ENCODE measurements at places on chromosomes 4 and X. TPM values are rescaled to one million over a fixed set of nuclear protein-coding genes. Genes with fewer than 3 reads are reported as not detected.

DNA sequence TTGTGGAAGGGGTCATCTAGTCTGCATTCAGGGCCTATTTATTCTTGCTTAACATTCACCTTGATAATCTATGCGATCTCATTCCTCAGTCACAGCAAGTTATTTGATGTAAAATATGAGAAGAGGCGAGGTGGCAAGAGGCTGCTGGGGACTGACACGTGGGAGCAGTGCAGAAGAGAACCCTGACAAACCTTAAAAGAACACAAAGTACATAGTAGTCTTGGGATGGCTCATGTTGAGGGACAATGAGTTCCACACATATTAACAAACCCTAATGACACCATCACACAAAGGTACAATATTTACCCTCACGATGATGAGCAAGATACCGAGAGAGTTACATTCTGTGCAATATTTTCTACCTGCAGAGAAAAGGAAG lies 57.5 kb downstream of the MAML3 start:
- H3K27ac ChIP-seq, result peak overlapping the region; percentile 61
- no peaks in the 10 kb centered on the region for H3K27me3 ChIP-seq
- no peak overlapping the region for H3K4me3 ChIP-seq
- H3K36me3 ChIP-seq, result no peaks in the 10 kb centered on the region
- H3K4me1 ChIP-seq, result peaks cover 74% of the 10 kb centered on the region

DNA sequence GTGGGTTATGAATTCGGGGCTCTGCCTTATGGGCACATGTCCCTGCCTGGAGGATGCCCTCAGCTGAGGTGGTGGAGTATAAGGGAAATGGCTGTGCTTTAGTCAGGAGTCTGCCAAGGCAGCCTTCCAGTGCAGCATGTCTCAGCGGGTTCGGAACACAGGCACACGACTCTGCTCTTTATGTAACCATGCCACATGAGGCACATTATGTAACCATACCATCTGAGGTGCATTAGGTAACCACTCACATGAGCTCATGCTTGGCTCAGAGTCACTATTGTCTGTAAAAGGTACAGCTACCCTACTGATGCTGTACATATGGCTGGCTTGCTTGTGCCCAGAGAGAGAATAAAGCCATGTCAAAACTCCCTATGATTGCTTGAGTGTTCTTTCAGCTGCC lies 723.6 kb downstream of the TRAM1L1 start:
- no peak overlapping the region for H3K27ac ChIP-seq
- DNase-seq, result no peak
- no peaks in the 10 kb centered on the region for H3K4me1 ChIP-seq
- H3K4me3 ChIP-seq, result no peak overlapping the region
- H3K27me3 ChIP-seq, result no peaks in the 10 kb centered on the region
- no peaks in the 10 kb centered on the region for H3K36me3 ChIP-seq

Gene ING2
- 7.9 TPM for total RNA-seq

- H3K36me3 ChIP-seq, result no peaks in the 10 kb centered on the region
- H3K4me3 ChIP-seq, result no peak overlapping the region
- no peak for DNase-seq
- H3K4me1 ChIP-seq, result peaks cover 57% of the 10 kb centered on the region
- no peaks in the 10 kb centered on the region for H3K27me3 ChIP-seq
Measured at GRCh38 chr4:158801066-158801465, 32.2 kb downstream of the FNIP2 start.

DNA sequence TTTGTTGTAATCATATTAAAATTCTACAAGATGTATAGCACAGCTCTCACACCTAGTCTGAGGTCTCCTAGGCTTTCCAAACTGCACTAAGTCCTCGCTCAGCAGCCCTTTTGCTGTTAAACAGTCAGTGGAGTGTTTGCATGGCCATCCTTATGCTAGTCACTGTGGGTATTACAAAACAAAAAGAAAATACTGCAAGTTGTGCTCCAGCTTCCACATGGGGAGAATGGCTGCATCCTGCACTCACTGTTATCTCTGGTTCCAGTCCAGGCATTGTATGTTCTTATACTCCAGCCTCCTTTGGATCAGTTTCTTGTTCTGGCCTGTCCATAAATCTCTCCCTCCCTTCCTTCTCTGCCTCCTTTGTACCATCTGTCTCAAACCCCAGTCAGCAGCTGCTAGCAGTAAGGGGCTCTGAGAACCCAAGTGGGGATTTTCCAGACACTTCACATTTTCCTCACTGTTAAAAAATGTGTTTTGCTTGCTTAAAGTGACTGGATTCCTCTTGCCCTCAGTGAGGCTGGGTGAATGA lies 38.5 kb upstream of the BMP15 start:
- H3K4me1 ChIP-seq, result no peaks in the 10 kb centered on the region
- no peak for DNase-seq
- no peaks in the 10 kb centered on the region for H3K27me3 ChIP-seq
- no peak overlapping the region for H3K4me3 ChIP-seq
- H3K27ac ChIP-seq, result no peak overlapping the region

Gene CAPN6
- 0.14 TPM for total RNA-seq

GRCh38 chrX:97844161-97844560 lies 960.5 kb downstream of the RPA4 start:
- no peak overlapping the region for H3K4me3 ChIP-seq
- no peaks in the 10 kb centered on the region for H3K36me3 ChIP-seq
- H3K4me1 ChIP-seq, result no peaks in the 10 kb centered on the region
- no peak for DNase-seq
- H3K27me3 ChIP-seq, result no peaks in the 10 kb centered on the region
- no peak overlapping the region for H3K27ac ChIP-seq

Gene SHOX
- total RNA-seq, result not detected

DNA sequence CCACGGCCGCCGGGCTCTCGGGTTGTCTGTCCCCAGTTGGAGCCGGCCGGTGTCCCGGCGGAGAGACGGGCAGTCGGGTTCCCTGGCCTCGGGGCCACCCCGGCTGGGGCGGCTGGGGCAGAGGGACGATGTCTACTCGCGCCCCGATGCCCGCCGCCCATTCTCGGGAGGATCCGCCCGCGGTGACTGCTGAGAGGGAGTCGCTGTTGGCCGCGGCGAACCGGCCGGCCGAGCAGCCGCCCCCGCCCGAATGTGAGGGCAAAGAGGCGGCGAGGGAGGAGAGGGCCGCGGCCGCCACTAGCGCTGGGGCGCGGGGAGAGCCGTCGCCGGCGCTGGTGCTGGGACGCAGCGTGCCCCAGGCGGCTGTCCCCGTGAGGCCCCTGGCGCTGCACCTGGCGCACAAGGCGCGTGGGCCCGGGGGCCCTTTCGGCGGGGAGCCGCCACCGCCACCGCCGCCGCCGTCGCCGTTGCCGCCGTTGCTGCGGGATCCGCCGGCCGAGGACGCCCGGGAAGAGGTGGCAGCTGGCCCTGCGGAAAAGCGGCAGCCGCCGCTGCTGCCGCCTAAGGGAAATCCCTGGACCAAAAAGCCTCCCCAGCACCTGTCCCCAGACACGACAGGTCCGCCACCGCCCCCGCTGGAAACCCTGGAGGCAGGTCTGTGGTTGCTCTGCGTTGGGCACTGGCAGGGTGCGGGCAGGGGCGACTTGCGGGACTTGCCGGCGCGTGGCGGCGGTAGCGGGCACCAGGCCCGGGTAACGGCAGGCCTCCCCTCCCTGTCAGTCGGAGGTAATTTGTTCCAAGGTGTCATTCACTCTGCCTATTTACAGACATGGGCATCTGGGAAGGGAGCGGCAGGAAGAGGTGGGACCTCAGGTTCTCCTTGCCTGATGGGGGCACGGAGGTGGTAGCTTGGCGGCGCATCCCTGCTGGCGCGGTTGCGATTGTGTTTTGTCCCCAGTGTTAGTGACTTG lies 739 bp downstream of the LARP1B start:
- no peaks in the 10 kb centered on the region for H3K36me3 ChIP-seq
- H3K4me3 ChIP-seq, result peak overlapping the region; percentile 91
- H3K27me3 ChIP-seq, result no peaks in the 10 kb centered on the region
- DNase-seq, result no peak

Gene CFI
- 2.2 TPM for total RNA-seq

DNA sequence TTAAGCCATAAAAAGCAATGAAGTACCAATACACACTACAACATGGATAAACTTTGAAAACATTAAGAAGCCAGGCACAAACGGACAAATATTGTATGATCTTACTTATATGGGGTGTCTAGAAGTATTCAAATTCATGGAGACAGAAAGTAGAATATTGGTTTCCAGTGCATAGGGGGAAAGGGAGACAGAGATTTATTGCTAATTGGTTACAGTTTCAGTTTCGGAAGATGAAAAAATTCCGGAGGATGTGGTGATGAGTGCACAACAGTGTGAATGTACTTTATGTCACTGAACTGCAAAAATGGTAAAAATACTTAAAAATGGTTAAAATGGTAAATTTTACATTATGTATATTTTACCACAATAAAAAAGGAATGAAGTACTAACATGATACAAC lies 5.1 kb upstream of the PRDX4 start:
- H3K4me3 ChIP-seq, result no peak overlapping the region
- no peak overlapping the region for H3K27ac ChIP-seq
- no peaks in the 10 kb centered on the region for H3K27me3 ChIP-seq
- no peaks in the 10 kb centered on the region for H3K4me1 ChIP-seq

Gene SSX4
- total RNA-seq, result not detected

DNA sequence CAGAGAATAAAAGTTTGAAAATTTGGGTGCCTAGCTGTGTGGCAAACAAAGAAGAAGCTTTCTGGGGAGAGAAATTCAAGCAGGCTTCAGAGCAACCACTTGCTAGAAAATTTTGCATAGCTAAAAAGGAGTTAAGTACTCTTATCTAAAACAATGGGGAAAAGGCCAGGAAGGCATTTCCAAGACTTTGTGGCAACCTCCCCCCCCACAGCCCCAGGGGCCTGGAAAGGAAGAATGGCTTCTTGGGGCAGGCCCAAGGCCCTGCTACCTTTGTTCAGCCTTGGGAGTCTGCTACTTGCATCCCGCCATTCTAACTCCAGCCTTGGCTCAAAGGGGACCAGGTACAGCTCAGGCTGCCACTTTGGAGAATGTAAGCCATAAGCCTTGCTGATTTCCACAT lies 102.2 kb downstream of the PTCHD1 start:
- no peaks in the 10 kb centered on the region for H3K4me1 ChIP-seq
- DNase-seq, result no peak
- H3K27ac ChIP-seq, result no peak overlapping the region
- no peaks in the 10 kb centered on the region for H3K27me3 ChIP-seq

DNA sequence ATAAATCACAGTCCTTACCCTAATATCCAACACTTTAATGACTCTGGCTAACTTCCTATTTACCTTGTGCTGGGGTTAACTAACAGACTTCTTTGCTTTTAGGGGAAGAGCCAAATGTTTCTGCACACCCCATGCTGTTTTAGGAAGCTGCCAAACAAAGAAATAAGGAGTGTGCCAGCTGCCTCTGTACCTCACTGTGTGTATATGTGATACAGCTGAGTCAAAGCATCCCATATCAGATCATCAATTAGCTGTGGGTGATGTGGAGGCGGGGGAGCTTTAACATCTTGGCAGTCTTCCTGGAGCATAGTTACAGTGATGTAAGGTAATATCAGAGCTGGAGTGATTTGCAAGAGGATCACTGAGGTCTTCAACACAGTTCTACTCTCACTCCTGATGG lies 95.4 kb downstream of the COL25A1 start:
- H3K27me3 ChIP-seq, result no peaks in the 10 kb centered on the region
- H3K27ac ChIP-seq, result no peak overlapping the region
- H3K36me3 ChIP-seq, result no peaks in the 10 kb centered on the region

GRCh38 chr4:786861-787300 lies 39.0 kb downstream of the CPLX1 start:
- H3K27me3 ChIP-seq, result peaks cover 21% of the 10 kb centered on the region
- H3K4me1 ChIP-seq, result peaks cover 26% of the 10 kb centered on the region
- DNase-seq, result no peak
- peak overlapping the region; percentile 17 for H3K27ac ChIP-seq

- no peaks in the 10 kb centered on the region for H3K27me3 ChIP-seq
- no peak overlapping the region for H3K4me3 ChIP-seq
- H3K36me3 ChIP-seq, result no peaks in the 10 kb centered on the region
- no peak overlapping the region for H3K27ac ChIP-seq
- no peaks in the 10 kb centered on the region for H3K4me1 ChIP-seq
- no peak for DNase-seq
Measured at GRCh38 chrX:104419211-104419610, 146.8 kb upstream of the IL1RAPL2 start.

GRCh38 chr4:54482529-54483200 lies 175.1 kb upstream of the KIT start:
- no peak overlapping the region for H3K4me3 ChIP-seq
- DNase-seq, result no peak
- H3K4me1 ChIP-seq, result no peaks in the 10 kb centered on the region
- H3K27me3 ChIP-seq, result no peaks in the 10 kb centered on the region
- no peaks in the 10 kb centered on the region for H3K36me3 ChIP-seq

DNA sequence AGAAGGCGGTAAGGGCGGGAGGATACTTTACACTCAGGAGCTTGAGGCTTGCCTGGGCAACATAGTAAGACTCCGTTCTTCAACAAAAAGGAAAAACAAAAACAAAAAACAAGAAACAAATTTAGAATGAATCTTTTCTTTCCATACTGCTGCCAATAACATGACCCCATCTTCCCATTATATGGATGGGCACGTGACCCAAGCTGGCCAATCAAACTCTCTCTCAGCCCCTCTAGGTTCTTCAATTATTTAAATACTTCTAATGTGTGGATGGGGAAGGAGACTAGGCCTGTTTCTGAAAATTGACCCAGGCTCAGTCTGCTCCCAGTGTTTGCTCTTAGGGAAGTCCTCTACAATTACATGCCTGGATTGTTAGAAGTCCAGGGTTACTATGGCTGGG lies 22.2 kb upstream of the ATP6AP2 start:
- no peaks in the 10 kb centered on the region for H3K27me3 ChIP-seq
- no peak overlapping the region for H3K4me3 ChIP-seq

- peaks cover 10% of the 10 kb centered on the region for H3K4me1 ChIP-seq
- H3K27ac ChIP-seq, result no peak overlapping the region
- DNase-seq, result no peak
Measured at GRCh38 chr4:163142246-163142645, 24.4 kb downstream of the NAF1 start.

Gene CPZ
- total RNA-seq, result 3.0 TPM

- no peaks in the 10 kb centered on the region for H3K4me1 ChIP-seq
- DNase-seq, result no peak
- no peaks in the 10 kb centered on the region for H3K36me3 ChIP-seq
- H3K27ac ChIP-seq, result no peak overlapping the region
- H3K27me3 ChIP-seq, result no peaks in the 10 kb centered on the region
Measured at GRCh38 chrX:24846550-24847150, 152.9 kb downstream of the POLA1 start.

- no peak overlapping the region for H3K27ac ChIP-seq
- no peaks in the 10 kb centered on the region for H3K27me3 ChIP-seq
- H3K4me3 ChIP-seq, result no peak overlapping the region
- H3K4me1 ChIP-seq, result no peaks in the 10 kb centered on the region
- H3K36me3 ChIP-seq, result no peaks in the 10 kb centered on the region
Measured at GRCh38 chrX:7254144-7254543, 106.2 kb upstream of the PUDP start.

Gene NDNF
- 16.0 TPM for total RNA-seq

Gene HSFX2
- 1.3 TPM for total RNA-seq

- no peaks in the 10 kb centered on the region for H3K27me3 ChIP-seq
- no peaks in the 10 kb centered on the region for H3K4me1 ChIP-seq
- no peak overlapping the region for H3K4me3 ChIP-seq
- H3K36me3 ChIP-seq, result no peaks in the 10 kb centered on the region
Measured at GRCh38 chr4:33411182-33411581, 2691.0 kb downstream of the PCDH7 start.

DNA sequence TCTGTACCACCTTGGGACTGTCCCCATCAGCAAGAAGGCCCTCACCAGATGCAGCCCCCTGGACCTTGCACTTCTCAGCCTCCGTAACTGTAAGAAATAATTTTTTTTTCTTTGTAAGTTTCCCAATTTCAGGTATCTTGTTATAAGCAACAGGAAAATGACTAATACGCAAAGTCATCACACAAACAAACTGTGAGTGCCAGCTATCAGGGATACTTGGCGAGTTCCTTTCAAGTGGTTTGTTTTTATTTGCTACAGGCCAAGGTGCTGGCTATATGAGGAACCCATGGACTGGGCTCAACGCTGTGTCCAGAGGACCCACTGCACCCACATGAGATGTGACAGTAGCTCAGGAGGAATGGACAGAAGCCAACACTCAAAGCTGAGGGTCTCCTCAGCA lies 11.5 kb upstream of the GPM6B start:
- DNase-seq, result no peak
- no peaks in the 10 kb centered on the region for H3K4me1 ChIP-seq
- H3K36me3 ChIP-seq, result no peaks in the 10 kb centered on the region
- H3K27me3 ChIP-seq, result no peaks in the 10 kb centered on the region
